ENCODE measurements at places on chromosomes 5 and 9. TPM values are rescaled to one million over a fixed set of nuclear protein-coding genes. Genes with fewer than 3 reads are reported as not detected.

The OTP gene
- not detected for total RNA-seq

The GPX3 gene
- 131 TPM for total RNA-seq

The ASS1 gene
- total RNA-seq = 166 TPM

The NR5A1 gene
- 0.37 TPM for total RNA-seq

The BAAT gene
- 117 TPM for total RNA-seq

The TEX48 gene
- total RNA-seq = not detected

The NTRK2 gene
- 33.2 TPM for total RNA-seq

The PFN3 gene
- total RNA-seq = not detected

The INVS gene
- total RNA-seq = 26.4 TPM

The SMIM33 gene
- total RNA-seq = 0.17 TPM

The PCDHAC2 gene
- 33.4 TPM for total RNA-seq

The SLC27A6 gene
- total RNA-seq = 0.60 TPM

The ADAMTS13 gene
- 7.1 TPM for total RNA-seq

The ZNF169 gene
- total RNA-seq = 6.0 TPM

The KIF24 gene
- total RNA-seq = 1.9 TPM

The CMYA5 gene
- 4.5 TPM for total RNA-seq

The SOX30 gene
- total RNA-seq = 0.09 TPM

The CERCAM gene
- total RNA-seq = 23.7 TPM

The MYOT gene
- 3.7 TPM for total RNA-seq

The FREM1 gene
- total RNA-seq = 8.2 TPM

The STKLD1 gene
- total RNA-seq = 1.1 TPM

The ANKDD1B gene
- 0.43 TPM for total RNA-seq

The SLC46A2 gene
- 0.14 TPM for total RNA-seq

The ARL10 gene
- total RNA-seq = 6.6 TPM

The NUTM2F gene
- total RNA-seq = not detected

The SLC36A2 gene
- 0.14 TPM for total RNA-seq

The GOLM1 gene
- 298 TPM for total RNA-seq

The LCN6 gene
- total RNA-seq = 12.8 TPM

The SPATA24 gene
- total RNA-seq = 7.3 TPM

The BHMT2 gene
- 11.0 TPM for total RNA-seq

Measured in mucosa of gallbladder (tissue), 1 donor.